ENCODE measurements at places on chromosomes 2 and 18.

- no peaks in the 10 kb centered on the region for H3K36me3 ChIP-seq
- no peak for DNase-seq
- peak overlapping the region; percentile 100 for H3K27ac ChIP-seq
- H3K27me3 ChIP-seq: no peaks in the 10 kb centered on the region
- H3K4me3 ChIP-seq: peak overlapping the region; percentile 74
- peaks cover 57% of the 10 kb centered on the region for H3K4me1 ChIP-seq
Observed at GRCh38 chr2:207162316-207162715, 3.4 kb downstream of the KLF7 start.

- DNase-seq: peak; percentile 70
- peak overlapping the region; percentile 100 for H3K27ac ChIP-seq
- no peaks in the 10 kb centered on the region for H3K27me3 ChIP-seq
- peaks cover 12% of the 10 kb centered on the region for H3K36me3 ChIP-seq
- peaks cover 47% of the 10 kb centered on the region for H3K4me1 ChIP-seq
Observed at GRCh38 chr18:32093102-32093511, 1.4 kb downstream of the RNF138 start.

GRCh38 chr2:4963106-4963505, 729.1 kb upstream of the SOX11 start:
- no peak overlapping the region for H3K4me3 ChIP-seq
- H3K27me3 ChIP-seq: no peaks in the 10 kb centered on the region
- H3K27ac ChIP-seq: no peak overlapping the region
- no peaks in the 10 kb centered on the region for H3K36me3 ChIP-seq
- H3K4me1 ChIP-seq: no peaks in the 10 kb centered on the region

DNA sequence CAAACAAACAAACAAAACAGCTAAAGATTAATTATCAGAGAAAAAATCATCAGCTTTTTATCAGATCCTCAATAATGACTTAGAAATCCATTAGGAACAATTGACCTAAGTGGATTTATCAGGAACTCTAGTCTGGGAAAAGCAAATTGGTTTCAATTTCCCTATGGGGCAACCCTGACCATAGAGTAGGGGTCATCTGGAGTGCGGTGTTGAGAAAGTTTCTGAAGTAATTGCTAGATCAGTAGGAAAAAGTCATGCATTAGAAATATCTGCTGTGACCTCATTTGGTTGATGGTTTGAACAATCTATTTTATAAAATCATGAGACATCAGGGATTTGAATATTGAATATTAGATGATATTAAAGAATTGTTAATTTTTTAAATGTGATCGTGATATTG, 507.9 kb downstream of the TXNL1 start:
- DNase-seq: no peak
- H3K36me3 ChIP-seq: no peaks in the 10 kb centered on the region
- no peak overlapping the region for H3K27ac ChIP-seq
- H3K4me3 ChIP-seq: no peak overlapping the region

DNA sequence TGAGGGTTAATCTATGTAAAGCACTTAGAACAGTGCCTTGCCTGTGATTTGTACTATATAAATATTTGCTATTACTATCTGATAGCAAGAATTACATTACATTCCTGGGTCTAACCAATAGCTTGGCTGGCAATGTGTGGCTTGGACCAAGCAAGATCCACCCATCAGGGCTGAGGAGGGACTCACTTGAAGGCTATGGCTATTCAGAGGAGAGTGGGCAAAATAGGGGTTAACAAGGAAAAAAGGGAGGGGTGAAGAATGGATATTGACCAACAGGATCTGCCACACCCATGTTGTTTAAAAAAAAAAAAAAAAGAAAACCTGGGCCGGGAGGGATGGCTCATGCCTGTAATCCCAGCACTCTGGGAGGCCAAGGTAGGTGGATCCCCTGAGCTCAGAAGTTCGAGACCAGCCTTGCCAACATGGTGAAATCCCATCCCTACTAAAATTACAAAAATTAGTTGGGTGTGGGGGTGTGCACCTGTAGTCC, 20.0 kb upstream of the TMBIM1 start:
- peaks cover 9% of the 10 kb centered on the region for H3K4me1 ChIP-seq
- no peak for DNase-seq
- H3K36me3 ChIP-seq: no peaks in the 10 kb centered on the region
- H3K4me3 ChIP-seq: no peak overlapping the region

GRCh38 chr18:64002581-64002980, 32.7 kb downstream of the SERPINB8 start:
- no peak overlapping the region for H3K4me3 ChIP-seq
- no peak overlapping the region for H3K27ac ChIP-seq

DNA sequence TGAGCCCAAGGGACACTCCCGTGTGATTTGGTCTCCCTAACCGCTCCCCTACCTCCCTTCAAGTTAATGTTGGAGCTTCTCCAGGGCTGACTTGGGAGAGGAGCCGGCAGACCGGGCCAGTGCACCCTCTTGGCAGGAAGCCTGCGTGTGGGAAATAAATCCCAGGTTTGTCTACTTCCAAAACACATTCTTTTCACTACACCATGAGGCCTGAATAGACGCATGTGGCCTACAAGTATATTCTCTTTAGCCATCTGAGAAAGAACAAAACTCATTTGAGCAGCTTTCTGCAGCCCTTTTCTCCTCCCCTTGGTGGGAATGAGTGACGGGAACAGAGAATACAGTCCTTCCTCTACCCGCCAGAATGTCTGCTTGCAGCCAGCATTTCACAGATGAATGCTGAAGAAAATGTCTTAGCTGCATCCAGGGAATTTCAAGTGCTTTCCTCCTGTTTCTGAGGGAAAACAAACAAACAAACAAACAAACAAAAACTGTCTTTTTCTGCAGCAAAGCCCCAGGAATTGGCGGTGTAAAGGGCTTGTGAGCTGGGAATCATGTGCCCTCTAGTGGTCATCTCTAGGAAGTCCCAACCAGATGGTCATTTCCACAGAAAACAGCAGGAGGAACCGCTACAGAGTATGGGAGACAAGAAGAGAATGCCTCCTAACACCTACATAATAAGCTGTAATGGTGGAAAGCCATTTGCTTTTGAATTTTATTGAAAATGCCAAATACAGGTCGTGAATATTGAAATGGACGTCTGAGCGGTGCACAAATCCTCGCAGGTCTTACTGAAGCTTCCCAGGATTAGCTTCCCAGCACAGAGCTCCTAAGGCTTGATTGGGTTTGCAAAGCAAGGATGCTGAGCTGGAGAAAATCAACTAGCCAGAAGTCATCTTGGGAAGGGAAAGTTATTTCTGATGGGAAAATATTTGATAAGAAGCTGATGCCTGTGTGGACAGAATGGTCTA, 41.2 kb upstream of the DAPL1 start:
- H3K4me1 ChIP-seq: peaks cover 11% of the 10 kb centered on the region
- no peak overlapping the region for H3K4me3 ChIP-seq

DNA sequence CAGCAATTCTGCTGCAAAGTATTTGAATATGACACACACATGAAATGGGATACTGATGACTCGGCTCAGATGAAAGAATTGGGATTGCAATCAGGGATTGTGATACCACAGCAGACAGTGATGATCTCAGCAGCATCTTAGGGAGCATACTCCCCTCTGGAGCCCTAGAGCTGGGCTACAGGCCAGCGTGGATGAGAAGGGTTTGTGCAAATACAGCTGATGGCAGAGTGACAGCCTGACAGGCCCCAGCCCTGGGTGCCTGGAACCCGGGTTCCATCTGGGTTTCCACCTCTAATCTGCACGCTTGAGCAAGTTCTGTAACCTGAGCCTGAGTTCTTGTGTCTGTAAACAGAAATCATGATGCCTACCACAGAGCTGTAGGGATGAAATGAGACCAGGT, 418.0 kb downstream of the LRATD1 start:
- H3K27ac ChIP-seq: no peak overlapping the region
- H3K4me1 ChIP-seq: no peaks in the 10 kb centered on the region
- no peak overlapping the region for H3K4me3 ChIP-seq
- no peaks in the 10 kb centered on the region for H3K36me3 ChIP-seq
- no peak for DNase-seq

DNA sequence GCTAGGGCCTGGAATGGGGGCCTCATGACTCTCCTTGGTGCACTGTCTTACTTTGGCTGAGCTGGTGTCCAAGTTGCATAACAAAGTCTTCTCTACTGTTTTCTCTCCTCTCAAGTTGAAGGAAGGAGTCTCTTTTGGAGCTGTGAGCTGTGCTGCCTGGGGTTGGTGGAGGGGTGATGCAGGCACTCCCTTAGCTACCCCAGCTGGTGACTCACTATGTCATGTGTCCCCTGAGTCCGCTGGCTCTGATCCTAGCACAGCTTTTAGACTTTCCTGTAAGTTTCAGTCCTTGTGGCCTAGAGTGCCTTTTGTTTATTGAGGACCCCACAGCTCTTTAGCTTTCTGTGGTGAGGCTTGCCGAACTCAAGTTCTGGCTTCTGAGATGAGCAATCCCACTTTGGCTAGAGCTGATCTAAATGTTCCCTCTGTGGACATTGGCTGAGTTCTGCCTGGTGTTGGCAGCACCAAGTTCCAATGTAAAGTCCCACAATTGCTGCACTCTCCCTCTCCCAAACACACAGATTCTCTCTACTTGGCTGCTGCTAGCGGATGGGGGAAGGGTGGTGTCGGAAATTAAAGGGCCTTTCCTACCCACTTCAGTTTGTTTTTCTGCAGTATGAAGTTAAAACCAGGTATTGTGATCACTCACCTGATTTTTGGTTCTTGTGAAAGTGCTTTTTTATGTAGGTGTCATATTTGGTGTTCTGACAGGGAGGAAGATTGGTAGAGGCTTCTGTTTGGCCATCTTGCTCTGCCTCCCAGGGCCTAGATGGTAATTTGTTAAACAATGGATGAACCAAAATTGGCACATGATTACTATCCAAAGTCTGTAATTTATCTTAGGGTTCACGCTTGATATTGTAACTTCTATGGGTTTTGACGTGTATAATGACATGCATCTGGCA, 83.2 kb downstream of the COMMD1 start:
- DNase-seq: no peak
- no peak overlapping the region for H3K4me3 ChIP-seq
- H3K4me1 ChIP-seq: no peaks in the 10 kb centered on the region
- H3K27me3 ChIP-seq: no peaks in the 10 kb centered on the region
- no peak overlapping the region for H3K27ac ChIP-seq

DNA sequence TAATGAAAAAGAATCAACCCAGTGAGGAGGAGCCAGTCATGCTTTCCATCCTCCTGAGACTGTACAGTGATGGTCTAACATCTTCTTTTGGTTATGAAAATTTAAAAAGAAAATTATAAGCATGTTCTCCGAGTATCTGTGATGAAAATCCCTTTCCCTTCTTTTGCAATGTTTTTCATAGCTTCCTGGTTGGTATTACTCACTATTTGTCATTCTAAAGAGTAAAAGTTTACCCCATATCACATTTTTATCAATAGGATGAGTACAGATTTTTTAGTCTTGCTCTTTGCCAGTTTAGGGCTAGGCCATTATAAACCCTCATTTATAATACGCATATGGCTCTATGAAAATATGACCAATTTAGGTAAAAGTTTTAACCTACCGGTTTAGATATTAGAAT, 564.1 kb downstream of the SUCLG1 start:
- H3K4me1 ChIP-seq: no peaks in the 10 kb centered on the region
- H3K4me3 ChIP-seq: no peak overlapping the region
- no peak for DNase-seq
- no peaks in the 10 kb centered on the region for H3K36me3 ChIP-seq
- H3K27ac ChIP-seq: no peak overlapping the region
- H3K27me3 ChIP-seq: no peaks in the 10 kb centered on the region

GRCh38 chr2:58006256-58006951, 40.2 kb upstream of the VRK2 start:
- no peaks in the 10 kb centered on the region for H3K27me3 ChIP-seq
- no peak for DNase-seq
- H3K36me3 ChIP-seq: no peaks in the 10 kb centered on the region
- no peak overlapping the region for H3K27ac ChIP-seq
- H3K4me3 ChIP-seq: no peak overlapping the region

GRCh38 chr2:6744038-6744437, 121.7 kb downstream of the CMPK2 start:
- H3K27ac ChIP-seq: no peak overlapping the region
- H3K4me1 ChIP-seq: no peaks in the 10 kb centered on the region
- H3K36me3 ChIP-seq: no peaks in the 10 kb centered on the region
- DNase-seq: no peak
- H3K4me3 ChIP-seq: no peak overlapping the region

DNA sequence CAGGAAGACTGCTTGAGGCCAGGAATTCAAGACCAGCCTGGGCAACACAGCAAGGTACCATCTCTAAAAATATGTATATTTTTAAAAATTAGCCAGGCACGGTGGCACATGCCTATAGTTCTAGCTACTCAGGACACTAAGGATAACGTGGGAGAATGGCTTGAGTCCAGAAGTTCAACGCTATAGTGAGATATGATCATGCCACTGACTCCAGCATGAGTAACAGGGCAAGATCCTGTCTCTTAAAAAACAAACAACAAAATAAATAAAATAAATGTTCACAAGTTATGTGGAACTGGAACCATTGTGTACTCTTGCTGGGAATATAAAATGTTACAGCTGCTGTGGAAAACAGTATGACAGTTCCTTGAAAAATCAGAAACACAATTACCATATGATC, 47.2 kb downstream of the USP34 start:
- no peak for DNase-seq
- H3K36me3 ChIP-seq: no peaks in the 10 kb centered on the region
- no peak overlapping the region for H3K4me3 ChIP-seq
- H3K27me3 ChIP-seq: no peaks in the 10 kb centered on the region
- H3K4me1 ChIP-seq: peaks cover 69% of the 10 kb centered on the region

DNA sequence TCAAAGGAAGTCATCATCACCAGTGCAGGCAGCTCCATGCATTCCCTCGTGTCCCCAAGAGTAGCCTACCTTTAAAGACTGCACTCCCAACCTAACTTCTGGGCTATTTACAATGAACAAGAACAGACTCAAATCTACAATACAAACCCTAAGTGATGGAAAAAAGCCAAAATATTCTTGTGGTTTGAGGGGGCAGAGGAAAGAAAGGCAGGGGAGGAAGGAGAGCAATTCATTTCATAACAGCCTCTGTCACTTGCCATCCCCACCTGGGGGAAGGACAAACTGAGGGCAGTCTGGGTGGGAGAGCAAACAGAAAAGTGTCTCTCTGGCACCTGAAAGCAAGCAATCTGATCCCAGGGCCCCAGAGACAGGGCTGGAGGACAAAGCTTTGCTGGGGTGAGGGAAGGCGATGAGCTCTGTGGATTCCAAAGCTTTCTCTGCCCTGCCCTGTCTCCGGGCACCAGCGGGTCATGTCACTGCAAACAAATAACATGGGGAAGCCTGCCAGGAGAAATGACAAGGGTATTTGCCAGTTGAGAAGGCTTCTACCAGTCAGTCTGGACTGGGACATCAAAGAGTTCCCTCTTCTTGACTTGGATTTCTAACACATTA, 528.0 kb upstream of the TNP1 start:
- no peaks in the 10 kb centered on the region for H3K4me1 ChIP-seq
- no peaks in the 10 kb centered on the region for H3K27me3 ChIP-seq
- no peak overlapping the region for H3K27ac ChIP-seq
- H3K4me3 ChIP-seq: no peak overlapping the region

Measured in lower lobe of right lung (tissue), 2 donors.